ENCODE measurements at places on chromosomes 1 and 21. TPM values are rescaled to one million over a fixed set of nuclear protein-coding genes. Genes with fewer than 3 reads are reported as not detected.

GRCh38 chr1:152112101-152112884 lies 3.0 kb downstream of the TCHH start:
- DNase-seq: no peak

DNA sequence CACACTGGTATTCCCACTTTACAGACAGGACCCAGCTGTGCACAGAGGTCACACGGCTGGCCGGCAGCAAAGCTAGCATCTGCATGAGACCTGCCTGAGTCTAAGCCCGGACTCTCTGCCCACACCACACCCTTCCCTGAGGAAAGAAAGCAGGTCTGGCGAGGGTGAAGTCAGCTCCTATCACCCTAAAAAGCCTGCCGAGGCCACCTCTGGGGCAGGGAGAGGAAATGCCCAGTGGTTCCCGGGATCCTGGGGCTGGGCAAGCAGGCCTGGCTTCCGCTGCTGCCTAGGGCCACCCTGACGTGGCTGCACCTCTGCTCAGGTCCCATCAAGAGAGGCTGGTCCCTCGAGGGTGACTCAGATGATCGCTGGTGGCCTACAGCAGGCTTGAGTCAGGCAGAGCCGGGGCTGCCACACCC lies 42.2 kb downstream of the RAP1GAP start:
- no peak for DNase-seq

DNA sequence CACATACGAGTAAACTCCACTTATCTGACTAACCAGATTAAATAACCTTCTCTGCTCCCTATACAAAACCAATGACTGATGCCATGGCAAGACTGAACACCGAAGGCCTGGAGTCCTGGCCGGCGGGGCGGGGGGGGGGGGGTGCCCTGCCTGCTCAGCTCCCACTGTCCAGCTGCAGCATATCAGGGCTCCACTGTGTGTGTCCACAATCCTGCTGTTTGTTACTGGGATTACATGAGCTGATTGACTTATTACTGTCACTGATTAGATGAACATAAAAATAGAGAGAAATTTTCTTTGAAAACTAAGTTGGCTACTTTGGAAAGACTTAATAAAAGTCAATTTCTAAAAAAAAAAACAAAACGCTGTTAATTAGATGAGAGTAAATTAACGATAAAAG lies 24.9 kb downstream of the TMEM63A start:
- no peak for DNase-seq

DNA sequence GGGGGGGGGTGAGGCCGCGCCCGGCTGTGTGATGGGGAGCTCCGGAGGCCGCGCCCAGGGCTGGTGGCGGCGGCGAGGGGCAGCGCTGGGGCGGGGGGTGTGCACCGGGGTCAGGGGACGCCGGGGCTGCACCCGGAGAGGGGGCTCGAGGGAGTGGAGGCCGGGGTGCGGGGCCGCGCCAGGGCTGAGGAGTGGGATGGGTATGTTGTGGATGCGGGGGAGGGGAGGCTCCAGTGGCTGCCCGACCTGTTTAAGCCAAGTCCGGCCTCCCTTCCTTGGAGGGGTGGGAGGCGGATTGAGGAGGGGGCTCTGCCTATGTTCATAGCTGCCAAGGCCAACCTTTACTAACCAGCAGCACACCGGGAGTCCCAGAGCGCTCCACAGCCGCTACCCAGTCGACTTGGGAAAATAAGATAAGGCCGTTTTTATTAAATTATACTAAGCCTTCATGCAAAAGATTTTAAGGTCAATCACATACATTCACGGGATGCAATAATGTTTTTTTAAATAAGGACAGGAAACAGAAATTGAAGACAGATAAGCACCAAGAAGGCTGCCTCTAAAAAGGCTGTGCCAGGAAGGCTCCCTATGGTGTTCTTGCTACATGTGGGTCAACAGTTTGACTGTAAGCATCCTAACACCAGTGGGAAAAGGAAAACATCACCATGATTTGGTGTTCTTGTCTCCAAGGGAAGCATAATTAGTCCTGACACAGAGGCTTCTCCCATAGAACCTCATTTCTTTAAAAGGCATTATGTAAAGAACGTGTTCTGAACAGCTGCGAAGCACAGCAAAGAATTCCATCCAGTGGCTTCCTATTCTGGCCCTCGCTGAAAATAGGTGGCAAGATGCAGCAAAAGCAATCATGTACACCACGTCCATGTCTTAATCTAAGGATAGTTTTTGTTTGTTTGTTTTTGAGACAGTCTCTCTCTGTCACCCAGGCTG lies 626 bp upstream of the HLCS start:
- DNase-seq: no peak

TCHH gene
- 0.06 TPM for total RNA-seq

TMIGD3 gene
- 2.4 TPM for total RNA-seq

DNA sequence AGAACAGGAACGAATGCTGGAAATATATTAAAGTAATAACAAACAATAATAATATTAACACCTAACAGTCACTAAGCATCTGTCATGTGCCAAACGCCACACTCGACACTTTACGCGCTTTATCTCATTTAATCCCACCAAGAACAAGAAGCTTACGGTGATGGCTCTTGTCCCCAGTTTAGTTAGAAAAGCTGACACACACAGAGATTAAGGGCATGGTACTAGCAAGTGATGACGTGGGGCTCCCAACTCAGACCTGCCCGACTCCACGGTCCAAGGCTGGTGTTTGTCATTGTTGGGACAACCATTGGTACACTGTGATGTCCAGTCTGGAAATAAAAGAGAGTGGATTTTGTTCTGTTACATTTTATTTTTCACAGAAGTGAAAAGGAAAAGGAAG lies 41.1 kb upstream of the KIF26B start:
- no peak for DNase-seq

DNA sequence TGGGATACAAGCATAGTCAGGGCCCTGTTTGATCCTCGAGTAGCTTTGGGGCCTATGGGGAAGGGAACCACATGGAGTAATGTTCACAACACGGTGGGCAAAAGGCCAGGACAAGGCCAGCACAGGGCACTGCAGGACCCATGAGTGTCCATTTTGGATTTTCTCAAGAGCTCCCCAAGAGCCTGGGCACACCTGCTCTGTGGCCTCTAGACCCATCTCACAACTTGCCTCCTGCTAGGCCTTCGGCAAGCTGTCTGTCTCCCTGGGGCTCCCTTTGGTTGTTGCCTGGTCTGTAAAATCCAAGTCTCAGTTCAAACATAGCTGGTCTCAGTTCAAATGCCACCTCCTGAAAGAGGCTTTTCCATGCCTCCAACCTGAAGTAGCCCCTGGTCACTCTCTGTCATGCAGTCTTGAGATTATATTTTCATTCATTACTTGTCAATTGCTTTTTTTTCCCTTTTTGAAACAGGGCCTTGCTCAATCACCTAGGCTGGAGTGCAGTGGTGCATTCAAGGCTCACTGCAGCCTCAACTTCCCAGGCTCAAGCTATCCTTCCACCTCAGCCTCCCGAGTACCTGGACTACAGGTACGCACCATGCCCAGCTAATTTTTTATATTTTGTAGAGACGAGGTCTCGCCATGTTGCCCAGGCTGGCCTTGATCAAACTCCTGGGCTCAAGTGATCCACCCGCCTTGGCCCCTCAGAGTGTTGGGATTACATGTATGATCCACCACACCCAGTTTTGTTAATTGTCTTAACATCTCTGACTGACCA lies 107.4 kb downstream of the MATN1 start:
- DNase-seq: no peak

DNA sequence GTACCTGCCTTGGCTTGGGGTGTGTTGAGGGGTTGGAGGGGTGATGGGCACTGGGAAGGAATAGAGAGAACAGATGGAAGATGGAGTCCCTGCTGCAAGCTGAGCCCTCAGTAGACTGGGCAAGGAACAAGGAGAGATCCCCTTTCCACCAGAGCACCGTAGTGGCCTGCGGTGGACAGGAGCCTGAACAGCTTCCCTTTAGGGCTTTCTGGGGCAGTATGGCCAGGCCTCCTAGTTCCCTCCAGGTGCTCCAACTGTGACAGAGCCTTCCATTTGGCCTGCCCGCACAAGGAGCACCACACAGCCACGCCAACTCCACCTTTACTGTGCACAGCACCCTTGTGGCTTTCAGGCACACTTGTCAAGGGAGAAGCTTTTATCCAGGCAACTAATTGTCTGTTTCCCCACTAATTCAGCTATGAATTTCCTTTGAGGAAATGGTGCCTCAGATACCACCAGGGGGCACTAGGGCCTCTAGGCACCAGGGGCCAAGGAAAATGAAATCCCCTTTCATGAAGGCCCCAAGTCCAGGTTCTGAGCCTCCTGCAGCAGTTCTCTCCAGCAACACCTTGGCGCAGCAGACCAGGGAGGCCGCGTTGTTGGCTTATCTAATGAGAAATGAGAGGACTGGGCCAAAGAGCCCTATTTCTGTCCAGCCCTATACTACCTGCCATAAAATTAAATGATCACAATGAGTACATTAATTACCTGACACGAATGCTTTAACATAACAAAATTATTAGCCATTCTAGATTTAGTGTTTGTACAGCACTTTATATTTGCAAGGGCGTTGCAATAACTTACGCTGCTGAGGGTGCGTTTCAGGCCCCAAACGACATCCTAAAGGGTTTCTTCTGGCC lies 23.1 kb upstream of the ERI3 start:
- no peak for DNase-seq

Measured in spinal cord (tissue), 10 donors.